ENCODE measurements at places on chromosomes 1 and 21.

GRCh38 chr1:15702722-15703550 lies 18.8 kb downstream of the PLEKHM2 start:
- no peak for DNase-seq

DNA sequence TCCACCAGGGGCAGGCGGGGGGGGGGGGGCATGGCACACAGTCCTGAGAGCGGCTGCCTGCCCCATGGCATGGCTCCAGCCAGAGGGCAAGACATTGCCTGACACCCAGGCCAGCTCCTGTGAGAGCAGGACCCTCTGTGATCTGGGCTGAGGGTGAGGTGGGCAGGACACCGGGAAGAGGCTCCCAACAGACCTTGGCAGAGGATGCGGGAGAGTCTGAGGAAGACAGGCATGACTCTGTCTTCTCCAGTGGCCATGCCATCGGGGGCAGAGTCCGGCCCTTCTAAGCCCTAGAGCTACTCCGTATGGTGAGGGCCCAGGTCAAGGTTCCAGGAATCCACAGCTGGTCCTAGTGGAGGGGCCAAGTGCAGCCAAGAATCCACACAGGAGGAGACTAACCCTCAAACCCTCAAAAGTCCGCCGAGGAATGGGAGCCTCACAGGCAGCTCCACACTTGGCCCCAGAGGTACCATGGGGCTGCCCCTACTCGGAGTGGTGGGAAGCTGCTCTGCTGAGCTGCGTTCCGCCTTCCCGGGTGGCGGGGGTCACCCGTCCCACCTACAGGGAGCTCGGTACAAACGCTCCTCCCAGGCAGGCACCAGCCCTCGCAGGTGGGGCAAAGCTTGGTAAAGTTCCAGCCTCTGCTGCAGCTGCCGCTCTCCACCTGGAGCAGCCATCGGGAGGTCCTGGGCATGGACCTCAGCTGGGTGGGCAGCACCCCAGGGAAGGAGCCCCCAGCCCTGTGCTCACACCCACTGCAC lies 6.5 kb downstream of the ACTRT2 start:
- DNase-seq: no peak

GRCh38 chr1:93723110-93723509 lies 41.5 kb upstream of the BCAR3 start:
- no peak for DNase-seq

GRCh38 chr1:78303620-78304019 lies 187.2 kb upstream of the PTGFR start:
- no peak for DNase-seq

GRCh38 chr1:173779936-173780335 lies 44.5 kb upstream of the DARS2 start:
- no peak for DNase-seq

GRCh38 chr1:48960320-48960719 lies 183.6 kb upstream of the BEND5 start:
- no peak for DNase-seq

DNA sequence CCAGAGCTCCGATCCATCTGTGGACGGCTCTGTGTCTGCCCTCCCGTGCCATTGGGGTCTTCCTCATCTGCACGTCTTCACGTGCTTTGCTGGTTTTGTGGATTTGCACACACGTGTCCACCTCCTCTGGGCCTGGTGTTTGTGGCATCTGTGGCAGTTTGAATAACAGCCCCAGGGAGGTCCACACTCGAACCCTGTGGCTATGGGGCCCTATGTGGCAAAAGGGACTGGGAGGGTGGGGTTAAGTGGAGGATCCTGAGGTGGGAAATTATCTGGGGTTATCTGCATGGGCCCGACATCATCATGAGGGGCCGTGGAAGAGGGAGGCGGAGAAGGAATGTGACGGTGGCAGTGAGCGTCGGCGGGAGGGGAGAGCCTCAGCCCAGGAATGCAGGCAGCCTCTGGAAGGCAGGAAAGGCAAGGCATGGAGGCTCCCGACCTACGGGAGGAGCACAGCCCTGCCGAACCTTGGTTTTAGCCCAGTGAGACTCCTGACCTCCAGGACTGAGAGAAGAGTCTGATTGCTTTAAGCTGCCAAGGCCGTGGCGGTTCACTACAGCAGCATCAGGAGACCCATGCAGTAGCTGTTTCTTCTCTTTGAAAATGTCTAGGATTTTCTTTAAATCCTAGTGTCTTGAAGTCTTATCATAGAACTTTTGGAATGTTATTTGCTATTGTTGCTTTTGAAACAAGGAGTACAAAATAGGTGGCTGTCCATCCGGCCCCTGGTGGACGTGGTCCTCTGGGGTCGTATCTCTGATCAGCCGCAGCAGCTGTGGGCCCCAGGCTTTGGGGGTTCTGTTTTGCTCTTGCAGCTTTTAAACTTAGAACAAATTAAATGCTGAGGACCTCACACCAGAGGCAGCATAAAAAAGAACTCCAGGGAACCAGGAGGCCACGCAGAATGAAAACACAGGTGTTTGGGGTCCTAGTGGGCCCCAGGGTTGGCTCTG lies 40.0 kb upstream of the LRRC3 start:
- DNase-seq: no peak

GRCh38 chr1:175272361-175272760 lies 79.8 kb upstream of the KIAA0040 start:
- DNase-seq: no peak

DNA sequence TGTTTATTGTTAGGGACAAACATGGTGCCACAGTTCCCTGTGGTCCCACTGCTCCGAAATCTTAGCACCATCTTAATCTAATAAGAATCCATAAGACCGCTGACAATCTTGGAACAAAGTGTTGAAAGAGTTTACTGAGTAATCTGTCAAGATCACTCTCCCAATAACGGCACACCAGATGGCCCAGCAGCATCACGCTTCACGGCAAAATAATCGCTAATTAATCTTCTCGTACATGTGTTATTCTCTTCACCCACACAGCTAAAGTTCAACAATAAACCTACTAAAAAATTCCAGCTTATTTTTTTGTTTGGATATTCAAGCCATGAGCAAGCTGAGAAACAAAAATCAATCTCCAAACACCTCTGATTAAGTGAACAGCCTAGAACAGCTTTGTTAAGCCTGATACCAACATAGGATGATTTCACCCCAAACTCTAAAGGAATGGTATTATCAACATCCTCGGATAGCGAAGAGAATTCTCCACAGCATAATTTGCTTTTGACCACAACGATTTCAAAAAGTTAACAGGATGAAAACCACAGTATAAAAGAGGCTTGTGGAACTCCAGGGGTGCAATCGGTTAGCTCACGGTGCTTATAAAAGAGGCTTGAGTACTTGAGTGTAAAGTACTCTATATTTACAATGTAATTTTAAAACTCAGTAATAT lies 329.9 kb upstream of the GREM2 start:
- DNase-seq: no peak

DNA sequence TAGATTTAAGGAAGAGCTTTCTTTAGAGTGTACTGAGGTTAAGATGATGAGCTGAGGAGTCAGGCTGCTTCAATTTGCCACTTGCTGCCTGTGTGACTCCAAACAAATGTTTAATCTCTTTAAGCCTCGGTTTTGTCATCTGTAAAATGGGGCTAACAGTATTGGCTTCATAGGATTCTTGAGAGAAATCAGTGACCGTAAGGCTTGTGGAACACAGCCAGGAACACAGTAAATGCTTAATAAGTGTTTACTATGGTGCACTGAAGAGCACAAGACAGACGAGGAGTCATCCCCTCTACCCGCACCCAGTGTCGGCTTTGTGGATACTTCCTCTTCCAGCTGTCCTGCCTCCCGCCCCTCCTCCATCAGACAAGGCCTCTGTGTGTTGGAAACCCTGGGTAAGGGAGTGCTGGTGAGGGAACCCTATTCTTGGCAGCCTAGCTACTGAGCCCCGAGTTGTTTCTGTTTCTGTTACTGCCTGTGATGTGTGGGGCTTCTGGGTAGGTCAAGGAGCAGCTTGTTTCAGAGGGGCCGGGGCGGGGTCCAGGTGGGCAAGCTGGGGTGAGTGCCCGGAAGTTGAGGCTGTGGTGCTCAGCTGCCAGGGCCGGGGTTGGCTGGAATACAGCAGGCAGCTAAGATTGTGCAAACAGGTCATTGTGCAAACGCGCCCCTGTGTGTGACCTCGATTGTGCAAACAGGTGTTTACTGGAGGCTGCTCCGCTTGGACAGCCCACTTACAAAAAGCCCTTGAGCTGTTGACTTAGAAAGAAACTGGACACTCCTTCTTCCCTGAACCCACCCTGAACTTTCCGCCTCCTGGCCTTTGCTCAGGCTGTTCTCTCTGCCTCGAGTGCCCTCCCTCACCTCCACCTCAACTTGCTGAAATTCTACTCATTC lies 4.0 kb upstream of the CSF3R start:
- DNase-seq: no peak

GRCh38 chr1:207240325-207241101 lies 81.0 kb upstream of the CD55 start:
- no peak for DNase-seq

DNA sequence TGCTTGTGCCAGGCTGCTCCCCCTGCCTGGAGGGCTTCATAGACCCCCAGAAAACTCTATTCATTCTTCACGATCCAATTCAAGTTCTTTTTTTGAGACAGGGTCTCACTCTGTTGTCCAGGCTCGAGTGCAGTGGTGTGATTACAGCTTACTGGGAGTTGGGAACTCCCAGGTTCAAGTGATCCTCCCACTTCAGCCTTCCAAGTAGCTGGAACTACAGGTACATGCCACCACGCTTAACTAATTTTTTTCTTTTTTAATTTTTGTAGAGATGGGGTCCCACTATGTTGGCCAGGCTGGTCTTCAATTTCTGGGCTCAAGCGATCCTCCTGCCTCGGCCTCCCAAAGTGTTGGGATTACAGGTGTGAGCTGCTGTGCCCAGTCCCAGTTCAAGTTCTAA lies 4.3 kb downstream of the STK40 start:
- no peak for DNase-seq

GRCh38 chr1:202957733-202958543 lies at the start of gene ADIPOR1:
Gene ADIPOR1, minus strand, starts transcription at chr1:202958312. Its CDS starts 7,242 bp downstream, at chr1:202951070.
- DNase-seq: peak; percentile 79

GRCh38 chr21:37507716-37508115 lies 141.1 kb downstream of the DYRK1A start:
- no peak for DNase-seq

DNA sequence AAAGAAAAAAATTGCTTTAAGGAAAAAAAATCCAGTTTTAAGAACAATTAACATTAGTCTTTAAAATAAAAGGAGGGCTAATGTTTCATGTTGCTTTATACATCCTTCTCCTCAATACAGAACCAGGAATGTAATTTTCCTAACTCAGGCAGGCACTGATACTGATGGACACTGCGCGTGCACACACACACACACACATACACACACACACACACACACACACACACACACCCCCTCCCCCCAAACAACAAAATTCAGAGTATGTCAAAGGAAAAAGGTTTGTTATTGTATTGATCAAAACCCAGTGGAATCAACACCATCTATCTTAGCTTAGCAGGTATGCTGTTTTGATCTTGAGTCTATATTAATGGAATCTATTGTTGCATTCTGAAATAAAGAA lies 31.6 kb downstream of the PTP4A2 start:
- DNase-seq: no peak

DNA sequence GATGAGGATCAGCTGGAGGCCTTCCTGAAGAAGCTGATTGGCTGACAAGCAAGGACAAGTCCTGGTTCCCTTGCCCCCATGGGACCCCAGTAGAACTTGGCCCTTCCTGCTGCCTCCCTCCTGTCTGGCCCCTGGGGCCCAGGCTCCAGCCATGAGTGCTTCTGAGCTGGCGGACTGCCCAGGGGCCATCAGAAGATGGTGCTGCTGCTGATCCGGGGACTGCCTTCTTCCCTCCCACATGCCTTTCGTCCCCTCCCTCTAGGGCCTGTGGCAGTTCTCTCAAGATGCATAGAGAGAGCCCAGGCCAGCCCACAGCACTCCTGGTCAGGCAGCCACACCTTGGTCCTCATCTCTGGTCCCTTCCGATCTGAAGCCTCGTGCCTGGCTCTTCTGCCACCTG lies 57.9 kb upstream of the PRKACB start:
- DNase-seq: no peak

GRCh38 chr1:200166411-200166810 lies 138.9 kb downstream of the NR5A2 start:
- no peak for DNase-seq

DNA sequence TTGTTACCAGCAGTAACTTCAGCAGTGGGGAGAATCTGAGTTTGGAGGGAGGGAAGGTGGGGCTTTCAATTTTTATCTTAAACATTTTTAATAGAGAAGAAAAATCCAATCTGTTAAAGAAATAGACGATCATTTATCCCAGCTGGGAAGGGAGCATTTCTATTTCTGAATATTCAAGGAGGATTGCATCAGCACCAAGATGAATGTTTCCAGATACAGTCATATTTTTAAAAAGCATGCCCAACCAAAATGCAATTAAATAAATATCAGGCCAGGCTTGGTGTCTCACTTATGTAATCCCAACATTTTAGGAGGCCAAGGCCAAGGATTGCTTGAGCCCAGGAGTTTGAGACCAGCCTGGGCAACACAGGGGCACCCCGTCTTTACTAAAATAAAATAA lies 1.7 kb upstream of the ATP1A4 start:
- no peak for DNase-seq

DNA sequence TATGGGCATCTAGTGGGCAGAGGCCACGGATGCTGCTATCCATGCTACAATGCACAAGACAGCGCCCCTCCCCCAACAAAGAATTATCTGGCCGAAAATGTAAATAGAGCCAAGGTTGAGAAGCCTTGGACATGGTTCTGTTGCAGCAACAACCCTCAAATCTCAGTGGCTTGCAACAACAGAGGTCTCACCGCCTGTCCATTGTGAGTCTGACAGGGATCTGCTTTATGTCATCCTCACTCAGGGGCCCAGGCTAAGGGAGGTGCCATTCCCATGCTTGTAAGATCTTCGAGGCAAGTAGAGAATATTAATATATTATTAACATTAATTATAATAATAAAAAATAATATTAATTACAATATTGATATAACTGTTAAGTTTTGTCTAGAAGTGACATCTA lies 9.5 kb upstream of the PITHD1 start:
- no peak for DNase-seq

DNA sequence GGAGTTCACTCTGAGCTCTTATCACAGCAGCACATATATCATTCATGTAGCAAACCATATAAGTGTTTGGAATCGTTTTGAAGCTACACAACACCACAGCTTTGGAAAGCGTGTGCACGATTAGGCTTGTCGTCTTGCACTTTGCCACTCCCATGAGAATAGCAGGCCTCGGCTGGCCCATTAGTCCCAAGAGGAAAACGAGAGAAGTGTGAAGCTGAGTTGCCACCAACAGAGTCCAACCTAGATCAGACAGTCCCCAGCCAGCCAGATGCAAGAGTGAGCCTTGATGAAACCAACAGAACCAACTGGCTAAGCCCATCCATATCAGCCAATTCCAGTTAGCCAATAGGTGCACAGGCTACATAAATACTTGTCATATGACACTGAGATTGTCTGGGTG lies 238.4 kb downstream of the C1orf94 start:
- no peak for DNase-seq
